ENCODE measurements at places on chromosomes 11 and 22. TPM values are rescaled to one million over a fixed set of nuclear protein-coding genes. Genes with fewer than 3 reads are reported as not detected.

GGTLC2 gene
- not detected for total RNA-seq

FSHB gene
- total RNA-seq, result not detected

TBRG1 gene
- total RNA-seq, result 7.3 TPM

ART5 gene
- total RNA-seq, result 0.52 TPM

MMP13 gene
- not detected for total RNA-seq

CCDC73 gene
- not detected for total RNA-seq
